ENCODE measurements at places on chromosomes 2 and 18. TPM values are rescaled to one million over a fixed set of nuclear protein-coding genes. Genes with fewer than 3 reads are reported as not detected.

GRCh38 chr18:77112747-77113092 is 19.9 kb downstream of the MBP start:
- H3K4me3 ChIP-seq, result no peak overlapping the region
- DNase-seq, result no peak
- no peaks in the 10 kb centered on the region for H3K27me3 ChIP-seq
- no peak overlapping the region for H3K27ac ChIP-seq

DNA sequence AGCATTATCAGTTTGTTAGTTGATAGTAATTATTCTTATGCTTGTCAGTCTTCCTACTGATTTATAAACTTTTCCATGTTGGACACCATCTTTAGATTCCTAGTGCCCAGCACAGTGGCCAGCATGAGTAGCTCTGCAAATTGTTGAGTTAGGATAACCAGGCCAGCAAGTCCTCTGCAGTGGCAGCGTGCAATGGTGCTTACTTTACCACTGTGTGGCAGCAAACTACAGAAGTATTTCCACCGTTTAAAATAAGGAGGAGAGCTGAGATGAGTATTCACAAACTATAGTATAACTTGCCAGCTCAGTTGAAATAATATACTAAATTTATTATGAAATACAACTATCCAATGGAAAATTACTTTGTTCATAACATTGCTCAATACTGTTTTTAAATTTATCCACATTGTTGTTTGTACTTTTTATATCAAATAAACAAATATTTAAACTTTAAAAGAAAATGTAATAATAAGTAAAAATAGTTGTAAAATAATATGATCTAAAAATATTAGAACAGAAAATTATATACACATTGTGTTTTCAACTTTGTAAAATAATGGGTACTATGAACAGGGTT is 9.3 kb upstream of the THADA start:
- H3K4me3 ChIP-seq, result peak overlapping the region; percentile 17
- peaks cover 11% of the 10 kb centered on the region for H3K4me1 ChIP-seq
- DNase-seq, result peak; percentile 75

DNA sequence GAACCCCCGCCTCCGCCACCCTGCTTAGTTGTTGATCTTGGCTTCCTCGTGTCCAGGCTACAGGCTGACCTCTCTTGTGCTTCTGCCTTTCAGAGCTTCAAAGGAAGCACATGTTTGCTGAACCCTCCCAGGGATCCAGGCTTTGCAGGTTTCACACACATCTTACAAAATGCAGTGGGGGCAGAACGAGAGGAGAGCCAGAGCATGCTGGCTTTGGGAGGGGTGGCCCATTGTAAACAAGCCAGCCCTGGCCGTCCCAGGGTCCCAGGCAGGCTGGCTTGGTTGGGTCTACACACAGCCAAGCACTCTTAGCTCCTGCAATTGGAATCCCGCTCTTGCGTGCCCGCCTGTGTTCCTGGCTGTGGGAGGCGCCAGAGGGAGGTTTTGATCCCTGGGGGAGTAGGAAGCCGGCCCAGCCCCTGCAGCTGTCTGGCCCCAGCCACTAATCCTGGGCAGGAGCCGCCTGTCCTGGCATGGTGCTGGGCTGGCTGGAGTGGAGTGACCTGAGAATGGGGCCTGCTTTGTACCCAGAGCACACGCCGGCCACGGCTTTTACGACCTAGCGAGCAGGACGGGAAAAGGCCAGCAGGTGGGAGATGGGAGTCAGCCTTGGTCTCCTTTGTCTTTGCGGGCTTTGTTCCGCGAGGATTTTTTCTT is 53.9 kb downstream of the SH3BP4 start:
- no peaks in the 10 kb centered on the region for H3K4me1 ChIP-seq
- H3K27me3 ChIP-seq, result no peaks in the 10 kb centered on the region
- H3K36me3 ChIP-seq, result no peaks in the 10 kb centered on the region
- no peak overlapping the region for H3K27ac ChIP-seq
- H3K4me3 ChIP-seq, result no peak overlapping the region

GRCh38 chr2:138853761-138854160 is 73.6 kb upstream of the NXPH2 start:
- no peaks in the 10 kb centered on the region for H3K4me1 ChIP-seq
- no peak overlapping the region for H3K27ac ChIP-seq
- DNase-seq, result no peak
- no peak overlapping the region for H3K4me3 ChIP-seq

DNA sequence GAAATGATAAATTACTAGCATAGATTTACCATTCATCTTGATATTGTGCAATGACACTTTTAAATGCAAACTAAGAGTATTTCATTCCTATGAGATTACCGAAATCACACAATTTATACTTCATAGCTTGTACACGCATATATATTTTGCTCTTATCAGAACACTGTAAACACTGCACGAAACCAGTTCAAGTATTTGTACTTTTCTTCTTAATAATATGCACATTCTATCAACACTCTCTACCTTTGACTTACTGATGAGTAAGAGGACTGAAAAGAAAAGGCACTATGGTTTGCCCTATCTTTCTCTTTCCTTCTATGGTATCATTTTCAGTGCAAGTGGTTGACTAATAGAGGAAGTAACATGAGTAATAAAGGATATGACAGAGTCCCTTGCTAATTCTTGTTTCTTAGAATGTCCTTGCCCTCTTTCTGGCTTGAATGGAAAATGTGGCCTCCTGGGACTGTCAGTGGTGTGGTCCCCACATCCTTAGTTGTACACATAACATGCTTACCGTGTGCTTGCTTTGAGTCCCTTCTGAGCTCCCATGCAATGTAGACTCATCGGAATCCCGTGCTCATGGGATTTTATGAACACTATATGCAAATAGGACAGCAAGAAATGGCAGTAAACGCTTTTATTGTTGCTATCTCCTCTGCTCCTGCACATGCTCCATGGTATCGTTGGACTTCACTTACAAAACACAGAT is 363.5 kb upstream of the TNP1 start:
- peak overlapping the region; percentile 51 for H3K4me3 ChIP-seq
- H3K36me3 ChIP-seq, result peaks cover 17% of the 10 kb centered on the region
- H3K4me1 ChIP-seq, result peaks cover 42% of the 10 kb centered on the region
- peak overlapping the region; percentile 86 for H3K27ac ChIP-seq
- DNase-seq, result peak; percentile 87

- no peak for DNase-seq
- no peaks in the 10 kb centered on the region for H3K36me3 ChIP-seq
- no peaks in the 10 kb centered on the region for H3K27me3 ChIP-seq
- H3K27ac ChIP-seq, result no peak overlapping the region
- H3K4me3 ChIP-seq, result no peak overlapping the region
- no peaks in the 10 kb centered on the region for H3K4me1 ChIP-seq
Measured at GRCh38 chr2:229937537-229937936, 15.2 kb downstream of the FBXO36 start.

GRCh38 chr2:37657471-37657870 is 14.0 kb downstream of the CDC42EP3 start:
- no peaks in the 10 kb centered on the region for H3K27me3 ChIP-seq
- no peak overlapping the region for H3K27ac ChIP-seq
- peaks cover 24% of the 10 kb centered on the region for H3K36me3 ChIP-seq

- H3K27ac ChIP-seq, result no peak overlapping the region
- no peak for DNase-seq
- no peaks in the 10 kb centered on the region for H3K36me3 ChIP-seq
- no peak overlapping the region for H3K4me3 ChIP-seq
Measured at GRCh38 chr2:18824325-18824790, 235.0 kb upstream of the NT5C1B start.

- H3K27ac ChIP-seq, result no peak overlapping the region
- H3K4me3 ChIP-seq, result no peak overlapping the region
- DNase-seq, result no peak
- H3K36me3 ChIP-seq, result no peaks in the 10 kb centered on the region
- no peaks in the 10 kb centered on the region for H3K4me1 ChIP-seq
Measured at GRCh38 chr18:44423814-44424644, 256.7 kb upstream of the SETBP1 start.

DNA sequence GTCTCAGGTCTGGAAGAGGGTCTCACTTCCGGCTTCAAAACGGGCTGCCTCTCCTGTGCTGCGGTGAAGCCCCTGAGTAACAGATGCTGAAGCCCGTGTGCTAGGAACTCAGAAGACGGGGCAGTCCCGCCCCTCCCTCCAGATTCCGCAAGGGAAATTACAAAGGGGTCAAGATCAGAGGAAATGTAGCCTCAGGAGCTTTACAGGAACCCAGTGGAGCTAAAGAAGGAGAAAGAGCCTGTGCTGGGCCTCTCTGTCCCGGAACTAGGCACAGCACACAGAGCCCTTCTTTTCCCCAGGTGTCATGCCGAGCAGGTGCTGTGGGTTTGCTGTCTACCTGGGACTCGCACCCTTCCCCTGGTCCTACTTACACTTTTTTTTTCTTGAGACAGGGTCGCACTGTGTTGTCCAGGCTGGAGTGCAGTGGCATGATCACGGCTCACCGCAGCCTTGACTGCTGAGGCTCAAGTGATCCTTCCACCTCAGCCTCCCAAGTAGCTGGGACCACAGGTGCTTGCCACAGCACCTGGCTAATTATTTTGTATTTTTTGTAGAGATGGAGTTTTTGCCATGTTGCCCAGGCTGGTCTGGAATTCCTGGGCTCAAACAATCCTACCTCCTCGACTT is 72.7 kb upstream of the MAP4K4 start:
- H3K4me1 ChIP-seq, result peaks cover 22% of the 10 kb centered on the region
- H3K4me3 ChIP-seq, result no peak overlapping the region
- H3K27ac ChIP-seq, result no peak overlapping the region
- peaks cover 2% of the 10 kb centered on the region for H3K36me3 ChIP-seq

Gene FAM228A
- total RNA-seq, result not detected
